Naive B cell (primary cell): ENCODE measurements at places on chromosomes 6 and 20.

DNA sequence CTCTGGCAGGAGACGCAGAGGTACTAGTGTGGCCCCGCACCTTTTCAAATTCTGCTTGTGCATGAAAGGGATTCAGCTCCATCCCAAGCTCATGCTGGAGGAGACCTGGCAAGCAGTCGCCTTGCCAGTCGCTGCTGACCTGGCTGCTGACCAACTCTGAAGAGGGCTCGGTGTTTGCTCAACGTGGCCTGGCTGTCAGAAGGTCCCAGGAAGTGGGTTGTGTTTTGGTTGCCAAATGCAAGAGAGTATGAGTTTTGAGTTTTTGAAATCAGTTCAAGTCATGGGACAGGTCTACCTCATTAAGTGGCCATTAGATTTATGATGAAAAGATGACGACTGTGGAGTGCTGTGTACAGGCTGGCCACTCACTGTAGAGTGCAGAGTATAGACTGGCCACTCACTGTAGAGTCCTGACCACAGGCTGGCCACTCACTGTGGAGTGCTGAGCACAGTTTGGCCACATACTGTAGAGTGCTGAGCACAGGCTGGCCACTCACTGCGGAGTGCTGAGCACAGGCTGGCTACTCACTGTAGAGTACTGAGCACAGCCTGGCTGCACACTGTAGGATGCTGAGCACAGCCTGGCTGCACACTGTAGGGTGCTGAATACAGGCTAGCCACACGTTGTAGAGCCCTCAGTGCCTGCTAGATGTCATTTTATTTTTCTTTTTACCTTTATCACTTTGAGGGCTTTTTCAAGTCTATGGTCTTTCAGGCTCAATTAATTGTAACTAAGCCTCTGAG lies 193.9 kb downstream of the ZNF217 start:
- DNase-seq, result no peak

DNA sequence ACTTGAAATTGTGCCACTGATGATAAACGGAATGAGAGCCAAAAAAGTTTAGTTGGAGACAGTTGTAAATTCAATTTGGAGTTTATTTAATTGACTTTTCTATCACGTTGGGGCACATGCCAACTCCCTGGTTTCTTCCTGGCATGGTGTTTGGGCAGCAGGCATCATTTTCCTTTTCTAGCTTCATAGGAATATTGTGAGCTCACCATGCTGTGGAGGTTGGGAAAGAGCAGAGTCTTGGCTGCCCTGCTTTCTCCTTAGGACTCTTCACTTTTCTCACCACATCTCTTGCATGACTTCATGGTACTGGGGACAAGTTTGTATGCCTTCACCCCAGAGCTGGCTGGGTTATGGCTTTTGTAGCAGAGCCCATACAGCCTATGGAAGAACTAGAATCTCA lies 6.4 kb downstream of the SCAND1 start:
- no peak for DNase-seq

DNA sequence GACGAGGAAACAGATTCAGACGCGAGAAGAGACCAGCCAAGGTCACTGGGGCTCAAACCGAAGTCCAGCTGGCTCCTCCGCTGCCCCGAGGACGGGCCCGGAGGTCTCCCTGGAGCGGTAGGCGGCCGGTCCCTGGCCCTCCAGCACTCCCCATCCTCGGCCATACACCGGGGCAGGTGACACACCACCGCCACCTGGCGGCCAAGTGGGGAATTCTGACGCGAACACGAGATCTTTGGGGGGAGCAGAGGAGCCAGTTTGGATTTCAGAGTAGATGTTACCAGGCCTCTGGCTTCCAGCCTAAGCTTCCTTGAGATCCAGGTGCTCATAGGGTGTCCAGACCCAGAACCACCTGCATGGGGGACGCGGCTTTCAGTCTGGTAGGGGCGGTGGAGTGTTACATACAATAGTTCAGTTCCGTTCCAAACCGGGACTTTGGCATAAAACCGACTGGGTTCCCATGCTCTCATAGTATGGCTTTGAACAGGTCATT lies 16.1 kb downstream of the BPIFB1 start:
- DNase-seq, result peak; percentile 55

DNA sequence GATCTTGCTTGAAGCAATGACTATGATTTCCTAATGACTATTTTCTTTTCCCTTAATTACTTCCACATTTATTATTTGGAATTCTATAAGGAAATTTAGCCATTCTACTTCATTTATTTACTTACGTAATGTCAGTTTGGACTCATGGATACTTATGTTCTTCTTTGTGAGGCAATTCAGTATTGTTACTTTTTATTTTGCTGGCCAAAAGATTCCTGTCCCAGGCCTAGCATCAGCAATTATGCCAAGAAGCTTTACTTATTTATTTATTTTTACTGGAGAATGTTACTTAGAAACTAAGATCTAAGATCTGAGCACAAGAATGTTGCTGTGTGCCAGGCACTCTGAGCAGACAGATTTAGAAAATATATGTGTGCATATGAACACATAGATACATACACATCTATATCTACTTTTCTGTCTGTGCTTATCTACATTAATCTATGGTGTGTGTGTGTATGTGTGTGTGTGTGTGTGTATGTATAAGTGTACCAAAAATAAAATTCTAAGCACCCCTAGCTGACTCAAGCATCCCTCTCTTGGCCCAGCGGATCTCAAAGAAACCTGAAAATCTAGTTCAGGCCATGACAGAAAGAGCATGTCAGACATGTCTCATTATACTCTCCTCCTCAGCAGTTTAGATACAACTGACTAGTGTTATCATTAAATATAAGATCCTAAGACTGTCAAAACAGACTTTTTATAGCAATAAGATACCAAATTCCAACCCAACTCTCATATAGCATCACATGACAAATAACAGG lies 640.0 kb upstream of the GJE1 start:
- no peak for DNase-seq

- DNase-seq, result no peak
These were observed 22.5 kb downstream of the ADRM1 start for GRCh38 chr20:62325172-62325905.

DNA sequence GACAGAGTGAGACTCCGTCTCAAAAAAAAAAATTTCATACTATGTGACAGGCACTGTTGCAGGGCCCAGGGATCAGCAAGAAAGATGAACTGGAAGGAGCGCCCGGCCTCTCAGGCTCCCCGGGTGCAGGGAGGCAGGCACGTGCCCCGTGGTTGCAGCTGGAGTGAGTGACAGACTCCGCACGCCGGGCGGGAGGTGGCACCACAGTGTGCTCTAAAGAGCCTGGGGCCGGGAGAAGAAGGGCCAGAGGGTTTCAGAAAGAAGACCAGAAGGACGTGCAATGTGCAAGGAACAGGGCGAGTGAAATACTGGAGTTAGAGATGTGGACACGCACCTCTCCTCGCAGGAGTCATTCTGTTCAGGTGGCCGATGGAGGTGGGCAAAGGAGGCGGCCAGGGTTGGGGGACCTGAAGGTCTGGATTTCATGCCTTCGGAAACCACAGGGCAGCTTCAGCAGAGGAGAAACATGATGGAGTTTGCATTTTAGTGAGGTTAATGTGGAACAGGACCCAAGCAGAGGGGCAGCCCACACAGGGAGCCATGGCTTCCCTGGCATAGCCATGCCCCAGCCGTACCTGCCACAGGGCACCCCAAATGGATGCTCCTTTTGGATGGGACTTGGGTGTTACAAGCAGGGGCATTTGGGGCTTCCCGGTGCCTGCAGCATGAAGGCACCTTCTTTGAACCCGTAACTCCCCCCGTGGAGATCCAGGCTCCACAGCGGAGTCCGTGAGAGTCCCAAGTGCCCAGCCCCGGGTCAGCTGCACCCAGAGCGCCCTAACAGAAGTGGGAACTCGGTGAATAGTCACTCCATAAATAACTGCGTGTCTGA lies 226.2 kb downstream of the ERMARD start:
- no peak for DNase-seq

GRCh38 chr6:39684790-39685488 lies 40.3 kb downstream of the KIF6 start:
- no peak for DNase-seq

DNA sequence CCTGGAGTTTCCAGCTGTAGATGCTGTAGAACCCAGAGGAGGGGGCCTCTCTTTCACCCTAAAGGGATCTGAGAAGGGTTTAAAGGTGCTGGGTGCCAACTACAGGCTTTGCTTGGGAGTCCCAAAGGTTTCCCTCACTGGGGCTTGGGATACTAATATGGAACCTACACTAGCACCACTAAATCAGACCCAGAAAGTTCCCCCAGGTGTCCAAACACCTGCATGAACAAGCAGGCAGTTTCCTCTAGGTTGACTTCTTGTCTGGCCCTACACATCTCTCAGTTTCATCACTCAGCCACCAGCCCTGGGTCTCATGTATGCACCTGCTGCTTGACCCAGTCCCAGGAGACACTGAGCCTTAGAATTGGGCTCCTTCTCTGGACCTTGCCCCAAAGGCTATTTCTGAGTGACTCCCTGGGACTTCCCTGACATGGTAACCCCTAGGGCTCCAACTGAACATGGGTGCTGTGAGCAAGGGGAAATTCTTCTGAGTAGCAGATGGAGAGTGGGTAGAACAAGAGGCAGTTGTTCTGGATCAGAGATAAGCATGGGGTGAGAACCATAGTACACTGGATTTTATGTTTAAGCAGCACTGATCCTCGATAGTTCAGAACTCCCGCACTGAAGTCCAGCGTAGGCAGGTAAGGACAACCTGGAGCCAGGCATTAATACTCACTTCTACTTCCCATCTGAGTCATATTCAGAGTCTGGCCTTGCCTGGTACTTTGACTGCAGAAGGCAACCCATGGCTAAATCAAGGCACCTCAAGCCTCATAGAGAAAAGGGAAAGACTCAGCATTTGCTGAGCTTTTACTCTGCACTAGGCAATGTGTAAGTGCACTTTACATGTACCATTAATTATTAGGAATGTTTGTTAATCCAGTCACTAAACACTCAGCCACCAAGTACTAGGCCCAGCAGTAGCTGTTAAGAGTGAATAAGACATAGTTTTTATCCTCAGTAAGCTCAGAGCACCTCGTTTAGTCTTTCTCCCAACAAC lies 16.8 kb downstream of the BCL2L1 start:
- DNase-seq, result no peak

- DNase-seq, result no peak
These were observed 5.9 kb downstream of the C6orf163 start for GRCh38 chr6:87350516-87350915.

DNA sequence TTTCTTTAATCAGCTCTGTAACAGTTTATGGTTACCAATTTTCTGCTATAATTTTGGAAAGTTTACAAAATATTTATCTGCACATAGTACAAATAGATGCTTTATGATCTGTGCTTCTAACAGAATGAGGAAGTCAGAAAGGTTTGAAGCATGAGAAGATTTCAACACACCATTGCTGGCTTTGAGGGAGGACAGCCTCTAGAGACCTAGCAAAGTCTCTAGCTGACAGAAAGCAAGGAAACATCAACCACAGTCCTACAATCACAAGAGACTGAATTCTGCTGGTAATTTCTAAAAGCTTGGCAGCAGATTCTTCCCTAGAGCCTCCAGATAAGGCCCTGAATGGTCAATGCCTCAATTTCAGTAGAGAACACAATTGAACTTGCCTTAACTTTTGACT lies 750.8 kb upstream of the SLC35B3 start:
- DNase-seq, result no peak

DNA sequence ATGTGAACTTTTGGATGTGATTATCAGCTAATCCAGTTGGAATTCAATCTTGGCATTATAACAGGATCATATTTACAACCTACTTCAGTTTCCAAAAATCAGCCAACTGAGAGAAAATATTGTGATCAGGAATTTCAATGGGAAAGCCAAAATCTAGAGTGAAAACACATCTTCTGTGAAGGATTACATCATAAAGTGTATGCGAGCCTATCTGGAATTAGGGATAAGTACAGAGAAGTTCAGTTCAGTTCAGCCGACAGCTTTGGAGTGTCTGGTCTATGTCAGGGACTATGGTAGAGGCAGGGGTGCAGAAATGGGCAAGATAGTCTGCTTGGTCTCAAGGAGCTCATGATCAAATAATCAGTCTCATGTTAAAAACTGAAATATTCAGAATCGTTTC lies 12.3 kb upstream of the PRIM2 start:
- DNase-seq, result no peak

DNA sequence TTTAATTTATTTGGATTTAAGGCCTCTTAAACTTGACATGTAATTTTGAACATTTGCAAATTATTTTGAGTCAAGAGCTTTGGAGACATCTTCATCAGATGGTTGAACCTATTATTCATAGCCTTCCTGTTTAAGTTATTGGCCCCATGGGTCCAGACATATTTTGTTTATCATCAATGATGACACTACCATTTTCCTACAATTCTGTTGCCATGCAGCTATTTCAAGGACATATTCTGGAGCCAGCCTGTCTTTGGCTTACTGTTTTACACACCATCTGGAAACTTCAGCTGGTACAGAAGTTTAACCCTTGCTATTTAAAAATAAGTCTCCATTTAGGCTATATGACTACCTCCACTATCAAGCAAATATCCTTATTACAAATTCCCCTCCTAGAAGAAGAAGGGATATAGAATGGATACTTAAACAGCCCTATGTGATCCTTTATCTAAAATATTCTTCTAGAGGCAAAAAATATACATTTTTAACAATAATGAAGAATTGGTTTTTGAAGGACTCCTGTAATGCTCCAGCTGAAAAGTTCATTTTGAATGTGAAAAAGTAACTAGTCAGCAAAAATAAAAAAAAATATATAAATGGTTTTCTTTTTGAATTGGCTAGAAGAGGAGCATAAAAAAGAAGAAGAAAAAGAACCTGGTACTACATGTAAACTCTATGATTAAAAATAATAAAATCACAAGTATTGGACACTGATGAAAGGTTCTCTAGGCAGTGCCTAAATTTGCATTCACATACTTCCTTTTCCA lies 544.0 kb upstream of the HS3ST5 start:
- no peak for DNase-seq

DNA sequence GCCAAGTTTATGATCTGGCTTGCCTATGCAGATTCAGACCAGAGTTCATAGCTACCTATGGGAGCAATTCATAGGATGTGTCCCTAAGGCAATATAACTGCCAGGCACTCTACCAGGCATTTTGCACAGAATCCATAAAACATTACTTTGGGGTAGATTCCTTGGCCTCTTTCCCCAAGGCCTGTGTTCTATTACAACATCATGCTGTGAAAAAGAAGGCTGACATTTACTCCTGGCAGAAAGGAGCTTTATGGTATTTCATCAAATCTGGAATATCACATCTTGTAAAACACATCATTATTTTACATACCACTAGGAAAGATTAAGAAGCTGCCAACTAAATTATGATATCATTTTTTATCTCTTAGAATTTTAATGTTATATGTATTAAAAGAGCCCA lies 287.0 kb upstream of the MARCKS start:
- no peak for DNase-seq

- DNase-seq, result no peak
These were observed 37.6 kb upstream of the MPC1 start for GRCh38 chr6:166420351-166420750.

GRCh38 chr6:133956416-133957049 lies 3.5 kb downstream of the TBPL1 start:
- no peak for DNase-seq

GRCh38 chr6:119325559-119326265 lies 23.8 kb downstream of the MAN1A1 start:
- no peak for DNase-seq

DNA sequence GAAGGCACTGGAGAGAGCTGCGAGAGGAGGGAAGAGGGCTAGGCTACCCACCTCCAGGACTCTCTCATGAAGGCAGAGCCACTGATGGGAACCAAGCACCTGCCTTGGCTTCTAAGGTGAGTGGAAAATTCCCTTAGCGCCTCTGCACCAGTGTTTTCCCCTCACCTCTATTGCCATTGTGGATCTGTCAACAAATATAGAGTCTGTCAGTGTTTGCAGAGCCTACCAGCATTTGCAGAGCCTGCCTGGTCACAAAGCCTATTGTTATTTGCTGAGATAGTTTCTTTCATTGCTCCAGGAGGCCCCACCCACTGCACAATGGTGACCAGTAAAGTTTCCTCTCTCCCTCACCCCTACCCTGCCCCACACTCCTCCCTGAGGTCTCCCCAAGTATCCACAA lies 141.9 kb downstream of the MRPL14 start:
- no peak for DNase-seq
